ENCODE measurements at places on chromosomes 7 and 10. TPM values are rescaled to one million over a fixed set of nuclear protein-coding genes. Genes with fewer than 3 reads are reported as not detected.

The XPNPEP1 gene
- total RNA-seq, result 166 TPM

The HOXA10 gene
- total RNA-seq, result 2.3 TPM

The CEP55 gene
- 37.1 TPM for total RNA-seq

The ASIC3 gene
- total RNA-seq, result under 0.01 TPM

The AGR2 gene
- not detected for total RNA-seq

The ORC5 gene
- total RNA-seq, result 25.2 TPM

The GPR26 gene
- not detected for total RNA-seq
